ENCODE measurements at places on chromosomes 11 and 22.
A peak's percentile ranks its signal among the peaks of the same experiment; 100 is the strongest.

DNA sequence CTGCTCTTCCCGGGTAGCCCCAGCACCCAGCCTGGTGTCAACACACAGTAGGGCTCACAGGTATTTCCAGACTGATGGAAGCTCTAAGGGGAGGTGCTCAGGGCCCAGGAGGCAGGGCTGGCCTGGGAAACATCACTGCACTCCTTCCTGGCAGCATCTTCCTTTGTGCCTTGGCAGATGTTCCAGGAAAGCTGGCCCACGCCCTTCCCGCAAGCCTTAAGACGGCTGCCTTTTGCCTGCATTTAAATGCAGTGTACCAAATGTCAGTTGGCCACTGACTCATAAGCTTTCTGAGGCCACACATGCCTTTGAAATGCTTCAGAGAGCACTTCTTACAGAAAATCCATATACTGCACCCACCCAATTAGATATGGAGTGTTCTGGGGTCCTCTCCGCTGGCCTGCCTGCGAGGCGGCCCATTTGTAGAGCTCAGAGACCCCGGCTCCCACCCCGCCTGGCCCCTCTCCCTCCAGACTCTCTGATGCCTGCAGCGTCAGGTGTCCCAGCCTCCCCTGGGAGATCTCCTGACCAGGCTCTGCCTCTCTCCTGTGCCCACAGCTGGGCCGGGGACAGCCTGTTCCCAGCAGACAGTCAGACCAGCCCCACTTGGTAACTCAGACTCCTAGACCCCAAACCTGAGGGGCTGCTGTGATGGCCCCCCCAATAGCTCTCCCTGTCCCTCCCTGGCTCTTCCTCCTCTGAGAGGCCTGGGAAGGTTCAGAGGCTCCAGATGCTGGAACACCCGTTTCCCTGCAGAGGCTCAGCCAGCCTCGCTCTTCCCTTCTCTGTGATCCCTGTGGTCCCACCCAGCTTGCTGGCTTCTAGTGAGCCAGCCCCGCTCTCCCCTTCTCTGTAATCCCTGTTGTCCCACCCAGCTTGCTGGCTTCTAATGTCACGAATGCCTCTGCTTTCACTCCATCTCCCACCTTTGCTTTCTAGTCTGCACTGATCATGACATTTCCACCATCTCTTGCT lies 47.6 kb upstream of the THY1 start:
- peak; percentile 13 for DNase-seq

- DNase-seq = no peak
Observed at GRCh38 chr11:99932684-99933083, 754.4 kb upstream of the ARHGAP42 start.

- DNase-seq = no peak
Observed at GRCh38 chr22:45787759-45788158, 116.1 kb downstream of the ATXN10 start.

GRCh38 chr11:86775361-86775760 lies 25.0 kb upstream of the PRSS23 start:
- no peak for DNase-seq

- no peak for DNase-seq
Observed at GRCh38 chr11:118144301-118145268, 8.0 kb downstream of the SCN4B start.

- DNase-seq = no peak
Observed at GRCh38 chr22:33512908-33513307, 407.4 kb downstream of the LARGE1 start.

Measured in stimulated activated CD8-positive, alpha-beta memory T cell treated with anti-CD3 and anti-CD28 coated beads, Interleukin-4, amount 100 ng/mL, for 48 hours (primary cell).